COR-L47 (cell line): ENCODE measurements at places on chromosomes 4 and X.
A peak's percentile ranks its signal among the peaks of the same experiment; 100 is the strongest.

GRCh38 chrX:51437521-51437920, 58.9 kb downstream of the NUDT11 start:
- DNase-seq, result no peak

- DNase-seq, result no peak
Observed at GRCh38 chr4:185728893-185729292, 83.1 kb downstream of the SORBS2 start.

DNA sequence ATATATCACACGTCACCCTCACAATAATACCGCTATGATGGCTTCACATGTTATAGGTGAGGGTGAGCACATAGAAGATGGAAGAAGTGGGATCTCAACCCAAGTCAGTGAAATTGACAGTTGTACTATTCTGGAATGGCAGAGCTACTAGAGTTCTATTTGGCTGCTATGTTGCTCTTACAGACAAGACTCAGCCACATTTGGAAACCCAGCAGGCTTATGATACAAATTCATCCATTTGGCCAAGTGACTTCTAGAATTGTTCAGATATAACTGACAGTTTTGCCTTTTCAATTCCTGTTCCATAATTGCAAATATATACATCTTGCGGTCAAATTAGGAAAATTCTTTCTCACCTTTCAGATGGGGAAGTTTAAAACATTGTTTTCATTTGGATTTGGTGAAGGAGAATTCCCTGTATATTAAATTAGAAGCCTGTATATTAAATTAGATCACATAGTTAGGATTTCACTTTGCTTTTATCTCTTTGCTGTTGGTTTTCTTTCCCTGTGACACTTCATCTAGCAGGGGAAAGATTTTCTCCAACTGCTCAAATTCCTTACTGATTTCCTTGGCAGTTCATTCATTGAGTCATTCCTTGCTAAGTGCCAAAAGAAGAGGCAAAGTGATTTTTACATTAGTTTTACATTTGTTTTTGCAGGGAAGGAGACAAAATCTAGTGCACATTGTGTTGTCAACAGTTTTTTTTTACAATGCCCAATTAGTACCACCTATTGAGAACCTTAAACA, 120.6 kb upstream of the TBC1D9 start:
- DNase-seq, result no peak

- no peak for DNase-seq
Observed at GRCh38 chrX:154408659-154409221, 314 bp downstream of the DNASE1L1 start.

DNA sequence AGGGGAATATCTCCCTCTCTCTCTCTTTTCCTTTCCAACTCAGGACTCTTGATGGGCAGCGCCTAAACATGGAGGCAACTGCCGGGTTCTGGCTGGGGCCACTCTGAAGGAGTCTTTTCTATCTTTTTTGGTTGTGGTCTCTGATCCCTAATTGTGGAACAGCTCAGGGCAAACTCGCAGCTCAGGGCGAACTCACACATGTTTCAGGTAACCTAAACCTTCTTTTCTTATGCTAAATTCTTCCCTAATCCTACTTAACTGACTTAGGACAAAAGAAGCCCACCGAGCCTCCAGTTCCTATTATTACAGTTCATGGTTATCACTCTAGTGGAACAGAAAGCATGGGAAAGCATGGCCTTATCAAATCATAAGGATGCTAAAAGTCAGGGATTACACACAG, 21.3 kb downstream of the ETDA start:
- no peak for DNase-seq

DNA sequence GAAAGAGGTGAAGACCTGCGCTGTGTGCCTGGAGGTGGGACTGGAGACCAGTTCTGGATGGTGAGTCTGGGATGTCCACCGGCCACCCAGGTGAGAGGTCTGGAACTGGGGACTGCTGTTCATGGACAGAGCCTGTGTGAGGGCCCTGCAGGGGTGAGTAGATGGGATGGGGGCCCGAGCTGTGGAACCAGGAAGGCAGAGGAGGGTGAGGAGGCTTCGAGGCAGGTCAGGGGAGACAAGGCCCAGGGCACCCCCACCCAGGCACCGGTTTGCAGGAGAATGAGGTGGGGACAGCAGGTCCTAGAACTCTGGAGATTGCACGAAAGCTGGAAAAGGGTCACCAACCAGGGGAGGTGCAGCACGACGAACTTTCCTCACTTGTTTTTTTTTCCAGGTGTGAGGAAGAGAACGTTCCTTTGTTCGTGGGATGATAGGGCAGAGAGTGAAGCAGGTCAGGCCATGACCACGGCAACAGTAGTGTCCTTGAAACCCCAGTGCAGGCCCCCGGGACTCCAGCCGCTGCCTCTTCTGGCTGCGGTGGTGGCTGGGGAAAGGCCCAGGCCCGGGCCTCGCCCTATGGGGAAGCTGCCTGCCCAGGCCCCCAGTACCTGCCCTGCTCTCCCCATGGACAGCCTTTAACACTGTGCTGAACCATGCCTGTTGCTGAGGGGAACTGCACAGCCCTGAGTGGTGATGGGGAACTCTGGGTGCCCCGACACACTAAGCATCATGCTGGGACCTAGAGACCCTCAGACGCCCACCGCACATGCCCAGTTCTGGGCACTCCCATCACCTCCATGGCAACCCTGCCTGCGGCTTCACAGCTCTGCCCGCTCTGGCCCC, 22.9 kb downstream of the TNIP2 start:
- DNase-seq, result no peak

GRCh38 chr4:36274158-36274557, 7.3 kb upstream of the DTHD1 start:
- no peak for DNase-seq

DNA sequence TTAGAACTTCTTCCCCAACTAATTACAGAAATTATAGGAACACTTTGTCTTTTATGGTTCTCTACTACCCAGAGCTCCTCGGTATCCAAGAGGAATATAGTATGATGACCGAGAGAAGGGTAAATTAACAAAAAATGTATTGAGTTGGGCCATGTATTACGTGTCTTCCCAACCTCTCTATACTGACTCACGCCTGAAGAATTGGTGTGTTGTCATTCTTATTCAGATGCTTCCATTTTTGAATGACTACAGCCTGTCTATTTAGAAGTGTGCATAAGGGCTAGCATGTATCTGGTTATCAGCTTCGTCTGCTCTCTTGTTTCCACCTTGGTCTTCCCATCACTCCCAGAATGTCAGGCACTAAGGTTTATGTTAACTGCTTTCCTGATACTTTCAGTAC, 24.5 kb upstream of the SCD5 start:
- DNase-seq, result no peak

- DNase-seq, result no peak
Observed at GRCh38 chrX:77510007-77510406, 62.8 kb downstream of the FGF16 start.

DNA sequence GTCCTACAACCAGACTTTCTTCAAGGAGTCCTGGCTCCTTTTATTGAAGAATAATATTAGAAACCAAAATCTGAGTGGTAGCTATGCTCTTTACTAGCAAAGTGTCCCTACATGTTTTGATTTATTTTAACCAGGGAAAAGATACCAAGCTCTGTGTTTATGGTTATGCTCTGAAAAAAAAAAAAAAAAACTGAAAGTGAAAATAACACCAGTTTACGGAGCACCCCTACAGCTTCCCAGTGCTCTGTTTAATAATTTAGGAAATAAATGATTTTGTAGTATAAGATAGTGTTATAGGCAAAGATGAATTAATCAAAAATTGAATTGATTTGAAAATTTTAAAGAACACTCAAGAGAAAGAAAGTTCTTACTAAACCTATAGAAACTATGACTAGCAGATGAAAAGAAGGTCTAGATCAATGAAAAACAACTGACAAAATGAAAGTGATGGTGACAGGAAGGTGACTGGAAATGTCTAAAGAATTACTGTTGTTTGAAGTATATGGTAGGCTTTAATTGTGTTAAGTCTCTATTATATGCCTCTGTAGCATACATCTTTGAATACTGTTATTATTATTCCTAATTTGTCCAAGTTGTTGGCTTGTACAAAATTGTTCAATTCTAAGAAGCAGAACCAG, 1698.4 kb upstream of the PCDH10 start:
- DNase-seq, result no peak

DNA sequence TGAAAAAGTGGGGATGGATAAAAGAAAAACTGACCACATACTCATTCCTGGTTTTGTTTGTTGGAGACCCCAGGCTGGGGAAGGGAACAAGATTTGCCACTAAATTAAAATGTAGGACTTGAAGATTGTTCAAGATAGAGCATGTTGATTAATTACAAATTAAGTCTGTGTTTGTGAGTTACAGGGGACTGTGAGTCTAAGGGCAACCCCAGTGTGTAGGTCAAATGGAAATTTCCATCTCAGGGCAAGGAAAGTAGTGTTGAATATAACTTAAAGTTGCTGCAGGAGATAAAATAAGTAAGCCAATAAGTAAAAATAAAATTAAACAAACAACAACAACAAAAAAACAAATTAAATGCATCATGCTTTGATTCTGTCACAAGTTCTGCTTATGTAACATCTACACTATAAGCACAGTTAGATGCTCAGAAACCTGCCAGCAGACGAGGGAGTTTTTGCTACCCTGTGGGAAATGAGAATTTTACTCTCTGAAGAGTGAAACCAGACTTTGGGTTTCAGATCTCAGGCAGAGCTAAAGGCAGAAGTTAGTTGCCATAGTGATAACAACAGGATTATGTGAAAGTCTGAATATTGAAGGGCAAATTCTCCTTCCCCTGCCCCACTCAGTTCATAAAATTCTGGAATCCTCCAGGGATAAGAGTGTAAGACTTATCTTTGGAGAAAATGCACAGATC, 352.3 kb downstream of the GRXCR1 start:
- DNase-seq, result no peak

DNA sequence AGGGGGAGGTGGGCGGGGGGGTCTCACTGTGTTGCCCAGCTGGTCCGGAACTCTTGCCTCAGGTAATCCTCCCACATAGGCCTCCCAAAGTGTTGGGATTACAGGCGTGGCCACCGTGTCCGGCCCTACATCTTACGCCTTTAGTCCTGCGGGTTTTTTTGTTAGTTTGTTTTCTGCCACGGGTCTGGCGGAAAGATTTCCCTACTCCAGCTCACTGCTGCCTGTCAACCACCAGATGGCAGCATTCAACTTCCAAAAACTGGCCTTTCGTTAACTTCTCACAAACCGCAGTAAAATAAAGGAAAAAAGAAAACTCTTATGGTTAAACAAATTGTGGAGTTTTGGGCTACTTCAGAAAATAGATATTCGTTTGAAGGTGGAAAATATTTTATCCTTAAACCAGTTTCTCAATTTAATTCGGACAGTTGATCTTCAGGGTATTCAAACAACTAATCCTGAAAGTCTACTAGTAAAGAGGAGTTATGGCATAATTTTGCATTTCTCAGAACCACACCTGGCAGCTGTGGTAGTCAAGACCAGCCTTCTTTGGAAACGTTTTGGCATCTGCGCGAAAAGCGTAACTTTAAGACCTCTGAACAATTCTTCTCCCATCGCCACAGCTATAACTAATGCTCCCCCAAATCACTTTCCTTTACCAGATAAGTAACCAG, 41.1 kb downstream of the LUZP4 start:
- peak; percentile 11 for DNase-seq

DNA sequence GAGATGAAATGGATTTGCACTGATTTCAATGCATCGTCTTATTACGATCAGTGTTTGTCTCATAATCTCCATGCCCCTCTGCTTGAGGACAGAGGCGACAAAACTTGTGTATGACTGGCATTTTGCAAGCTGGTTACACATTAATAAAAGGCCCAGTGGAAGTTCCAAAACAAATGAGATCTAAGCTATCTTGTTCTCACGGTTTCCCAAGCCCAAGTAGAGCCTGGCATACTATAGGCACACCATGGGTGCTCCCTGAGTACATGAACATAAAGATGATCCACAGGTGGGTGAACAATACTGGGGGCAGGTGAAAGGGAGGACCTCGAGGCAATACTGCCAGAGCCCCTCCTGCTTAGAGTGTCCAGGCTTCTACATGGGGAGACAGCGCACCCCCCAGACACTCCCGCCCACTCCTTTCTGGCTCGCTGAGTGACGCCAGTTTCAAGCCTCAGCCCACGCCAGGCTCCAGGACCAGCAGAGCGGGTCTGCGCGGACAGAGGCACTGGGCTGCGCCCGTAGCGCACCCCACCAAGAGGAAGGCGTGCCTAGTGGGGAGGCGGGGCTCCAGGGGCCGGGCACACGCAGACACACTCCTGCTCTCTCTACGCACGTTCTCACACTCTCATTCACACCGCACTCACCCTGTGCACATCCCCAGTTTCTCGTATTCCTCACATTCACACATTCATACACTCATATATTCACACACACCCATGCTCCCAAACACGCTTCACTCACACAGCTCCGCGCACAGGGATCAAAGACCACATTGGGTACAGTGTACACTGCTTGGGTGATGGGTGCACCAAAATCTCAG, 8.9 kb upstream of the GSX2 start:
- no peak for DNase-seq

GRCh38 chr4:6746721-6747293, 30.8 kb downstream of the BLOC1S4 start:
- DNase-seq, result peak; percentile 91

DNA sequence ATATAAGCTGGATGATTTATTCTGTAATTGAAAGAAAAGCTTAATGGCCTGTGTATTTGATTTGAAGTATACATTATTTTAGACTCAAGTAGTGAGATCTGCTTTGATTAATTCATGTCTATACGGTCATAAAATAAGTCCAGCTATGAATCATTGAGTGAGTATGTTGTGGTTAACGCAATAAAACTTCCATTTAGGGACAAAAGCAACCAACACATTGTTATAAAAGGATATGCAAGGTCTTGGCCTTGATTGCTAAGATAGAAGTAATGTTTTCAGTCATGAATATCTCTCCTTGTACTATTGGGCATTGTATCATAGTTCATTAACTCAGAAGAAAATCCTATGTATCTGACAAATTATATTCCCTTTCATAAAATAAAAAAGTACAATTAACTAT, 162.1 kb downstream of the EPHA5 start:
- DNase-seq, result no peak

DNA sequence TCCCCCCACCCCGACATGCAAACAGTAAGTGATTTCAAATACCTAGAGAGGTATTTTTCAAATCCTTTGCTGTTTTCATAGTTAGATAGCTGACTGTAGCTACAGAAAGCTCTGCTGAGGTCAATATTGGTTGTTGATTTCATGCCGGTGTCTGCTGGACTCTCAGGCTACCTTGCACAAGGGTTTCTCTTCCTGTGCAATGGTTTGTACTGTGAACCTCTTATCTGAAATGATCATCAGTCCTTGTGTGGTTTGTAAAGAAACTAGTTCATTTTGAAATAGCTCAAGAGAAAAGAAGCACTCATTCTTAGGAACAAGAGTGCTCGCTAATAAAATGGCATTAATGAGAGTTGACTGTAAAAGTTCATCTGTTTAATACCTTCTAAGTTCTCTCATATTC, 2.1 kb downstream of the MTM1 start:
- DNase-seq, result no peak

- no peak for DNase-seq
Observed at GRCh38 chrX:50618788-50619558, 148.3 kb upstream of the DGKK start.

GRCh38 chr4:105135785-105136184, 10.9 kb upstream of the TET2 start:
- no peak for DNase-seq

GRCh38 chr4:171629182-171629581, 184.0 kb upstream of the GALNTL6 start:
- DNase-seq, result no peak
